Left renal pelvis (tissue), 4 donors: ENCODE measurements at places on chromosomes 12 and 14.

GRCh38 chr12:89833337-89834252 lies 125.0 kb upstream of the ATP2B1 start:
- DNase-seq = no peak

DNA sequence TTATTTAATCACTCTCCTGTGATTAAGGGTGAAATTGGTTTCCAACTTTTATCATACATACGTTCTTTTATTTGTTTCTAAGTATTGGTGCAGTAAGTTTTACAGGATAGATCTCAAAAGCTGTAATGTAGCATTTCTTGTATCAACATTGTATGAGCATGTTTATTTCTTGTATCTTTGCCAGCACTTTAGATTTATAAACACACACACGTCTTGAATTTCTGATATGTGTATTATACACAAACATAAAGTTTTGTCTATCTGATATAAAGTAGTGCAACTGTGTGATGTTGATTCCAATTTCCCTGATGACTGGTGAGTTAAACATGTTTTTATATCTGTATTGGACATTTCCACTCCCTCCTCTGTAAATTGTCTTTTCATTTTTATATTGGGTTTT lies 134.7 kb downstream of the NOVA1 start:
- DNase-seq = no peak

DNA sequence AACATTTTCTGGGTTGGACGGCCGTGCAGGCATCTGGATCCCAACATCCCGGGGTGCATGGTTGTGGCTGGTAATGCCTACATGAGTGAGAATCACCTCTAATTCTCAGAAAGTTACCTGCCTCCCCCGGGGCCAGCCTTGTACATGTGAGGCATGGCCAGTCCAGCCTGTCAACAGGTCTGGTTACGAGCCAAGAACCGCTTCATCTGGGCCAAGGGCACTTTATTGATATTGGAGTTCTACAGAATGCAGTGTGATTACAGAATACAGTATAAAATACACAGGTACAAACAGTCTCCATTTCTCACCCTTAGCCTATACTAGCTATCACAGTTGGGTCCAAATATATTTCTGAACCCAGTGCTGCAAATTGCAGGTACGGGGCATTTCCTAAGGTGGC lies 84.9 kb upstream of the EVL start:
- no peak for DNase-seq

DNA sequence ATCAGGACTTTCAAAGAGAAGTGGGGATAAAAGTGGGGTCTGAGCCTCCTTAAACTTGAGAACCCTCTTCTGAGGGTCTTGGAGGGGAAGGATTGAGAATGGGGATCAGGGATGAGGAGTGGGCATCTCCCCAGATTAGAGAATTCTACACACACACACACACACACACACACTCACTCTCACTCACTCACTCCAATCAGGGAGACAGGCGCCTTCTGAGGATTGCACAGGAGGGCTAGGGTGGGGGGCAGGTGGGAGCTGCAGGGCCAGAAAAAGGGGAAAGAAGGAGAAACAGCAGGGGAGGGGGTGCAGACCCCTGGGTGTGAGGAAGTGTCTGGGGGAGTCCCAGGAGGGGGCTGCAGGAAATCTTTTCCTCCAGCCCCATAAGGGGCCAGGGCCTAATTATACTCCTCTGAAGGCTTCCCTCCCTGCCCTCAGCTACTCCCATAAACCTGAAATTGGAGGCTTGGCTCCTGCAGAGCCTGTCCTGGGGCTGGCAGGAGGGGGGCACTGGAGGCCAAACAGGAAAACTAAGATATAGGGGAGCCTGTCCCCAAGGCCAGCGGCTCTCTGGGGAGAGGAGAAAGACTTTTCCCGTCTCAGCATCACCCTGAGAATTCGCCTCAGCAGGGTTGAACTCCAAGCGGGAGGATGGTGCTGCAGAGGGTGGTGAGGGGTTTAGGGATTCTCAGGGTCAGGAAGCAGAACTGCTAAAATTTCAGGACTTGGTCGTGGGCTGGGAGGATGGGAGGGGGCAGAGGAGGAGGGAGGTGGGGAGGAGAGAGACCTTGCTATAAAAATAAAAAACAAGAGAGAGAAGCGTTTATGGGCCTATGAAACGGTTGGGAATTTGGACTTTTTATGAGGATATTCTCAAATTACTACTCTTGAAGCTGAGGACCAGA lies 1.6 kb downstream of the HOXC9 start:
- no peak for DNase-seq

- DNase-seq = no peak
Observed at GRCh38 chr14:34628681-34629135, 1.2 kb downstream of the SNX6 start.

DNA sequence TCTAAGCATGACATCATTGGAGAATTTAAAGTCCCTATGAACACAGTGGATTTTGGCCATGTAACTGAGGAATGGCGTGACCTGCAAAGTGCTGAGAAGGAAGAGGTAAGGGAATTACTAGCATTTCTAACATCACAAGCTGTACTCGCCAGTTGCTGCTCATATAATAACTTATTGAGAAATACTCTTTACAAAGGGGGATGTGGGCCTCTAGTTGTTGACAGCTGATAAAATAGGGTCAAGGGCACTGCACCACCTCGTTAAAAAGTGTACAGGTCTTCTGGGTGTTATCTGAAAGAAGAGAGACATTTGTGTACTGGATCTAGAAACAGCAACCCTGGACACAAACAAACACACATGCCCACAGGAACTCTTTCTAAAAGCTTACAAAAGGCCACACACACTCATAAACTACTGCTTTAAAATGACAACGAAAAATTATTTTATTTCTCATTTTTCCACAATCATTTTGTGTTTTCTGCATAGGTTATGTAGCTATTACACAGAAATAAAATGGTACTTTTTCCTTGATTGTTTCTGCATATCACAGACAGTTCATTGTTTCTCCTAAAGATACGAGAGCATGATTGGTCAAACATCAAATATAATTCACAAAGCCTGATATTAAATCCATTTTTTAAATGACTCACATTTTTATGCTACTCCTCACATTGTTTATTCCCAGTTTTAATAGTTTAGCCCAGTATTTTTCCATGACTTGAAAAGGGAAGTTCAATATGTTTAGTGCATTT lies 391.1 kb downstream of the PAWR start:
- DNase-seq = no peak
